CD4-positive, alpha-beta T cell treated with Interleukin-15 for 4 hours (primary cell): ENCODE measurements at places on chromosomes 5 and 9.
A peak's percentile ranks its signal among the peaks of the same experiment; 100 is the strongest.

DNA sequence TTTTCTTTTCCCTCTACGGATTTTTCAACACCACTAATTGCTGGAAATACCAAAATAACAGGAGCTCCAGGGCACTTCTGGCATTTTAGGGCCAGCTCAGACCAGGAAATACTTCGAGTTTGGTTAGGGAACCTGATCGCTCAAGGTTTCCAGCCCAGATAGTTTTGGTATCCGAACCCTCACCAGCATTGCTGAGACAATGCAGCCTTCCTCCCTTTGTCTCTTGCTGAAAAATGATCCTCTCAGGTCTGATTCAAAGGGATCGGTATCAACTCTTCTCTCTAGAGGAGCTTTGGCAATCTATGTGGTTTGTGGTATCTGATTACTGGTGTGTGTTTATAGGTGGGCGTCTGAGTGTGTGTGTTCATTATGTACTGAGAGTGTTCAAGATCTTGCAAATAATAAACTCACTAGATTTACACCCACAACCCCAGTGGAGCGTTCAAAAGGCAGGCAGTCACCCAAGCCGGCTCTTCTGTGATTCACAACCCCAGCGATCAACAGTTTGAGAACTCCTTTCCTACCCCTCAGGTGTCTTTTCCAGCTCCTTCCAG lies 122.8 kb upstream of the EGFLAM start:
- no peak for DNase-seq

- DNase-seq, result no peak
Observed at GRCh38 chr9:133103987-133104505, 17.0 kb downstream of the RALGDS start.

DNA sequence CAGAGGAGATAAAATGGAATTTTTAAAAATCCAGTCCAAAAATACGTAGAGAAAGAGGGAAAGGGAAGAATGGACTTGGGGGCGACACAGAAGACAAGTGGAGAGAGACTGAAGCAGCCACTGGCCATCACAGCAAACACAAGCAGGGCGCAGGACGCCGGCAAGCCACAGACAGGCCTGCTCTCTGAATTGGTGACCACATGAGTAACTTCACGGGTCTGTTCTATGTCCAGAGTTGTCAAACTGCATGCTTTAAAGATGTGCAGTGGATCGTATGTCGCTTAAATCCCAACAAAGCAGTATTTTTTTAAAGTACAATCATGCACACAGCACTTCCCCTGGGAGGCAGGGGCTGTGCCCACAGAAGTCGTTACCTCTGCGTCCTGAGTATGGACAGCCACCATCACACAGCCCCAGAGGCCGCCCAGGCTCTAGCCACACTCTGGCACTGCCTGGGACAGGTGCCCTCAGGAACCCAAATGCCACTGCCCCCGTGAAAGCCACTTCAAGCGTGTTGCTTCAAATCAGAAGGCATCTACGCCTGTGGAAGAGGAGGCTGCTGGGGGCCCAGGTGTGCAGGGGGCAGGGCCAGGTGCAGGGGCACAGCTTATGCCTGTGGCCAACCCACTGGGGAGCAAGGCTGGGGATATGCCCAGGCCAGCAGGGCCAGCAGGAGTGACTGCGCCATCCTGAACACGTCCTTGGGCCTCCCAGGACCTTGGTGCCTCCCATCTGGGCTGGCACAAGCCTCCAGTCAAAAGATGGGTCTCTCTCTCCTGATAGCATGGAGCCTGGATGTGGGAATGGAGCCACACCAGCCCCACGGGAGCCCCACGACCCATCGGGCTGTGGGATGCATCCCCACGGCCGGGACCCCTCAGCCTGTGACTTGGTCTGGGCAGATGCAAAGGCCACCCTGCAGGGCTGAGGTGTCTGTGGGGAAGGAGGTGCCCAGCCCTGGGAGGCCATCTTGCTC lies 5.9 kb upstream of the LRRC14B start:
- no peak for DNase-seq

- no peak for DNase-seq
Observed at GRCh38 chr5:148491793-148492184, 108.0 kb downstream of the FBXO38 start.

- DNase-seq, result no peak
Observed at GRCh38 chr9:1208157-1208556, 158.0 kb downstream of the DMRT2 start.

GRCh38 chr5:179608131-179608581 lies 15.3 kb downstream of the HNRNPH1 start:
- peak; percentile 34 for DNase-seq

DNA sequence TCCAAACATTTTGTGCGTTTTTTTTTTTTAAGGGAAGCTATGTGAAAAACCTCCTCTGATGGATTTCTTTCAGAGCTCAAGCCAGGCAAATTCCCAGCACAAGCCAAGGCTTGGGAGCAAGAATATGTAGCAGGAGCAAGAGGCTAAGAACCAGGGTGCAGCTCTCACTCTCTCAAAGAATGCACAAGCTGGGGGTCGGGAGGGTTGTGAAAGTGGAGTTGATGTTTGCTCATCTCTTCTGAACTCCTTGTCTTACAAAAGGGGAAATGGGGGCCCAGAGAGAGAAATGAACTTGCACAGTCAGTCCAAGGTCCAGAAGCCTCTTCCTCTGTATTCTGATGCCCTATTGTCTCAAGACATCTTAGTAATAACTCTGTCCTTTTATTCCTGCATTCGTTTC lies 7.7 kb upstream of the TRAF1 start:
- no peak for DNase-seq

DNA sequence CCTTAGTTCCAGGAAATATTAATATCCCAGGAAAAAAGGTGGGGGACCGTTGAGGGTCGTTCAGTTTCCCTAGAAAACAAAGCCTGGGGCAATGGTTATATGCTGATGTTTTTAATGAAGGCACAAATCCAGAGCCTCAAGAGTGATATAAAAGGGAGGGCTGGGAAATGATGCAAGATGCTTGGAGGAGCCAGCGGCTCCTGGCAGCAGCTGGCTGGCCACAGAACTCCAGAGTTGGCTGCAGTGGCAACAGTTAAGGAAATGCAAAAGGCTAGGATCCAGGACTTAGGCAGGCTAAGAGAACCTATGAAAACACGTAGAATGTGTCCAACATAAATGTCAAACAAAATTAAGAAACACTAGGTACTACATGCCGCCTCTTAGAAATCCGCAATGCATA lies 31.0 kb upstream of the B4GALT1 start:
- no peak for DNase-seq

GRCh38 chr5:123398058-123398733 lies 25.0 kb downstream of the CEP120 start:
- no peak for DNase-seq

DNA sequence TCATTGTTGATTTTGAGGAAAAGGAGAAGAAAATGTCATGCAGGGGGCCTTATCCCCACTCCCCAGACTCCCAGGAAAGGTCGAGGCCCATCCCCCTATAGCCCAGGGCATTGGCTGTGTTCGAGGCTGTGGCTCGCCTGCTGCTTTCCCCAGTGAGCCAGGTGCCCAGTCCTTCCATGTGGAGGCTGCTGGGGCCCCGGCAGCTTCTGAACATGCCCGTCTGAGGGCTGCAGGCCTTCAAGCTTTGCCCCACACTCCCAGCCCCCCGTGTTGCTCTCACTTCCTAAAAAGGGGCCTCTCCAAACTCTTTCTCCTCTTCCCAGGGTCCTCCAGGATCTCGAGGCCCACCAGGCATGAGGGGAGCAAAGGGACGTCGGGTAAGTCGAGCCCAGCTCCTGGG lies 64.7 kb upstream of the ORM1 start:
- DNase-seq, result no peak

- DNase-seq, result no peak
Observed at GRCh38 chr5:131279204-131279603, 15.4 kb downstream of the CDC42SE2 start.

GRCh38 chr9:136846376-136847087 lies 2.7 kb upstream of the PHPT1 start:
- DNase-seq, result no peak

GRCh38 chr9:101462558-101462957 lies 27.0 kb upstream of the ALDOB start:
- no peak for DNase-seq

GRCh38 chr5:106086352-106086751 lies 1584.4 kb downstream of the EFNA5 start:
- no peak for DNase-seq

DNA sequence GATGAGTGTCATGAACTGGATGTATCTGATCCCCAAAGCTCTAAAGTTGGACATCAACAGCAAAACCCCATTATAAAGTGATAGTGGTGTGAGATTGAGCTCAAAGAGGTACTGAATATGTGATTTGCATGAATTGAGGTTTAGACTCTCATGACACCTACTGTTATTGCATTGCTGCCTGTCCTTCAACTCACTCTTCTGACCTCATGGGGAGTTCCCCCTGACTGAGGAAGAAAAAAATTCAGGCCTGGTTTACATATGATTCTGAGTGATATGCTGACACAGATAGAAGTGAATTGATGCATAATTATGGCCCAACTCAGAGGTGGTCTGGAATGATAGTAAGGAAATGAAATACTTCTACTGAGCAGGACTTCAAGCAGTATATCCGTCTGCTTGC lies 76.2 kb upstream of the CHD1 start:
- peak; percentile 30 for DNase-seq

GRCh38 chr9:114606597-114607207 lies 4.4 kb upstream of the TMEM268 start:
- no peak for DNase-seq

- DNase-seq, result no peak
Observed at GRCh38 chr9:135565141-135565628, 3.6 kb downstream of the PAEP start.

- DNase-seq, result no peak
Observed at GRCh38 chr5:134127988-134128647, 13.6 kb downstream of the TCF7 start.

DNA sequence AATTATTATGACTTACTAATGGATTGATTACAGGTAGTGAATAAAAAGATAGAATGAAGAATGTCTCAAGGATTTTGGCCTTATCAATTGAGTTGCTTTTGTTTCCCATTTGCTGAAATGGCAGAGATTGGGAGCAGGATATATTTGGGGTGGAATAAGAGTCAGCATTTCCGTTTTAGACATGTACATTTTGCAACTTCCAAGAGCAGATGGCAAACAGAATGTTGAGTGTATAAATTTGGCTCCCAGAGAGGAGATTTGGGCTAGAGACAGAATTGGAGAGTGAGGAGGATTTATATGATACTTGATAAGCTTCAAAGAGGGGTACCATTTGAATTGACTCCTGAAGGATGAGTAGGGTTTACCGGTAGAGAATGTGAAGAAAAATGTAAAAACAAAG lies 437.9 kb upstream of the PAPPA start:
- no peak for DNase-seq

GRCh38 chr5:94849821-94850736 lies 231.6 kb downstream of the SLF1 start:
- peak; percentile 51 for DNase-seq

DNA sequence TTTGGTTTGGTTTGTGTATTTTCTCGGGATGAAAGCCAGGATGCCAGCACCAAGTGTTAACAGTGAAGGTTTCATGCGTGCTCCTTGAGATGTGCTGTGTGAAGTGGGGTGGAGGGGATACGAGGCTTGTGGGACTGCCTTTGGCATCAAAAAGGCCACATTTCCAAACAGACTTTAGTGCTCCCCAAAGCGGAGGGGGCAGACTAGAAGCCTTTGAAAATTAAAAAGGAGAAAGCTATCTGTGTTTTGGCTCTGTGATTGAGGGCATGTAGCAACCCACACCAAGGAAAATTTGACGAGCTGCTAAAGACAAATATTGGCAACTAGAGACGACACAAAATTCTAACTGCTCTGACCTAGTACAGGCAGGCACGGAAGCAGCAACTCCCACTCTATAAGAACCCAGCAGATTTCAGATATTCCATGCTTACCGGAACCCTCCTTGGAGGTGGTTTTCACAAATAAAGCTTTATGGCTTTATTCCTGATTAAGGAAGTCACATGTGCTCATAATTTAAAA lies 154.5 kb downstream of the ARSB start:
- no peak for DNase-seq

- no peak for DNase-seq
Observed at GRCh38 chr9:93895535-93895934, 59.6 kb downstream of the BARX1 start.

DNA sequence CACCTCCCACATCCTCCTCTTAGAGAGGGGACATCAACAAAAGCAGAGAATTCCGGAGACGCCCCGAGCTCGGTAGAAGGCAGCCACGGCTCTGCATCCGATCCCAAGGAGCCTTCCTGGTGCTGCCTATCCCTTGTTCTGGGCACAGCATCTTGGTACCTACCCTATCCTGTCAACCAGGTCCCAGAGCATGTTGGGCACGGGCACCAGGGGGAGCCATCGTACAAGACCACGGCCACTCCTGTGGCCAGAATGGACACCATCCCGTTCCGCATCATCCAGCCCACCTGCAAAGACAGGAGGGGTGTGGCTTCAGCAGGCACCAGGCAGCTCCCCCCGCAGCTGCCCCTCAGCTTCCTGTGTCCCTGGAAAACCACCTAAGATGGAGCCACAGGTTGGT lies 62.7 kb upstream of the ZNF354A start:
- DNase-seq, result no peak

DNA sequence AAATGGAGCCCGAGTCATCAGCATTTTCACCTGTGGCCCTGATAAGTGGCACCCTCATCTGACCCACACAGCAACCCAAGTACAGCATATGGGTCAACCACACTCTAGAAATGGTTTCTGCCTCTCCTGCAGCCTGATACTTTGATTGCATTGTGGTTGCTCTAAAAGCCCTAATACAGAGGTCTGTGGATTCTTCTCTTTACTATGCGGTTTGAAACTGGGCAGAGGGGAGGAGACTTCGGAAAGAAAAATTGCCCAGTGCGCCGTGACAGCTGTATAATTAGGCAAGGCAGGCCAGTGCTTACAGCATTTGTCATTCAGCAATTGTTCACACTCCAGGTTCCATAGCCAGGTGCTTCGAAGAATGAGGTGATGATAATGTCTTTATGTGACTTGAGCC lies 361.0 kb downstream of the NFIB start:
- DNase-seq, result no peak

- DNase-seq, result no peak
Observed at GRCh38 chr9:123883634-123884033, 46.3 kb downstream of the DENND1A start.

- DNase-seq, result no peak
Observed at GRCh38 chr5:180287404-180287803, 4.5 kb downstream of the MAPK9 start.

DNA sequence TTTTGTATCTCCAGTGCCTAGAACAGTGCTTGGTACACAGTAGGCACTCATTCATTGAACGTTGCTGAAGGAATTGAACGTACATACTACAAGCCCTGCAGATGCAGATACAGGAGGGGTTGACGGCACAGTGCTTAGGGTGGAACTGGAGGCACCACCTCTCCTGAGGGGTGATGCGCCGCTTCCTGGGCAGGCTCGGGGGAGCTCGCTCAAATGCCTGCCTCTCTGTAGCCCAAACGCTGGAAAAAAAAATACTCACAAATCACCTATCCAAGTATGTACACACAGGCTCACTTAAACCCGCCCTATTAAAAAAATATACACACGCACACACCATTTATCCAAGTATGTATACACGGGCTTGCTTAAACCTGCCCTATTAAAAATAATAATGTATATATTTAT lies 536 bp upstream of the COMMD10 start:
- peak; percentile 17 for DNase-seq

- DNase-seq, result no peak
Observed at GRCh38 chr9:36039696-36040095, 3.0 kb downstream of the RECK start.
